Urothelium cell line (cell line): ENCODE measurements at places on chromosomes 6 and 20.

- no peak for DNase-seq
Observed at GRCh38 chr6:33323623-33323948, 6.0 kb upstream of the ZBTB22 start.

DNA sequence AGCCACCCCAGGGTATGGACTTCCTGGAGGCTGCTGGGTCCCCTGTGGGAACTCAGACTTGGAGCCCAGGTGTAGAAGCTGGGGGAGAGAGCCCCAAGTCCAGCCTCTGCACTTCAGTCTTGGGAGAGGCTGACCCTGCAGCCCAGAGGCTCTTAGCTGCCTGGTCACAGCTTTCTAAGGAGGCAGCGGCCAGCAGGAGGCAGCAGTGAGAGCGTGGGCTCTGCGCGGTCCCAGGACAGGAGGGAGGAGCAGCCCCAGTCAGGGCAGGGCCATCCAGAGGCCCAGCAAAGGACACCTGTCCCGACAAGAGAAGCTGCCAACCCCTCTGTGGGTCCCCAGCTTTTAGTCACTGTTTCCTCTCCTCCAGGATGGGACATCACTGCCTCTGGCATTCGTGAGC is 9.4 kb downstream of the TREML2 start:
- no peak for DNase-seq

- DNase-seq, result no peak
Observed at GRCh38 chr6:25032934-25033333, 97.2 kb upstream of the RIPOR2 start.

DNA sequence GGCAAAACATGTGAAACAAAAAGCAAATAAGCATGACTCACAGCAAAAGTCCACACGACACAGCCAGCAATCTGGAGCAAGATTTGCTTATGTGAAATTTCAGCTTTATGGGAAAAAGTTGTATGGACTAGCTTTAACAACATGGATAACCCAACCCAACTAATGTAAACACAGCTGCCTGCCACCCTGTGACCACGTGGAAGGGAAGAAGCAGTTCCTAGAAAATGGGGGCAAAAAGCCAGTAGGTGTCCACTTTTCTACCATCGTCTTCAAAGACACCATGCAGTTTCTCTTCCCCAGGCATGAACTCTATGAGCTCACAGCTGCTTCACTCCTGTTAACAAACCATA is 425.4 kb upstream of the RNF217 start:
- no peak for DNase-seq

DNA sequence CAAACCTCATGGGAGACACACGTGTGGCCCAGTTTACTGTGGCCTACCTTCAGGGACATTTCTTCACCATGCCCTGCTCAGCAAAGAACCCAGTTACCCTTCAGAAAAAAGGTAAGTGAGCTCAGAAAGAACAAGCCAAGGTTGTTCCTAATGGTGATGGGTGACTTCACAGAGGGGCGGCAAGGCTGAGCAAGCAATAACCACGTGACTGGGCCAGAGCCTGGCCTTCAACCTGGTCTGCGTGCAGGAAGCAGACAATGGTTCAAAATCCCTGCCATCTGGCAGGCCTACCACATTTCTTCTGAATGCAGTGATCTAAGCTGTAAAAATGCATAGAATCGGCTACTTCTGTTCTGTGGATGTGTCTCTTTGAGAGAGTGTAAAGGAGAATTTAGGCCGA is 115.5 kb upstream of the CST7 start:
- DNase-seq, result no peak

DNA sequence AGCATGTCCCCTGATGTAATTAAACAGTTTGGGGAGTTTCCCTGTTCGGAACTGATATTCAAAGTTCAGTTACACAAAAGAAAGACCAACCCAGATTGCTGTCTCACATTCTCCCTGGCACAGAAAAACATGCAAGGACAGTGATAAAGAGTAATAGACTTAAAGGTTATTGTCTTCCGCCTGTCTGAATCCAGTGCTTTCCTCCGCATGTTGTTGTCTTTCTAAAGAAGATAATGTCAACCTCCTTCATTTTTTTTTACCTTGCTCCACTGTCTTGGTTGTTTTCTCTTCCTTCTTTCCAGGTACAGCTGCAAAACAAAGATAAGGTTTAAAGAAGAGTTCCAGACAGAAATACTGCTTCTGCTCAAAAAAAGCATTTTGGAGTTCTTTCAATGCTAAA is 284.5 kb downstream of the TRDN start:
- DNase-seq, result no peak

- no peak for DNase-seq
Observed at GRCh38 chr6:66376001-66376400, 669.0 kb upstream of the EYS start.

- no peak for DNase-seq
Observed at GRCh38 chr20:38307371-38308046, 3.6 kb downstream of the BPI start.

DNA sequence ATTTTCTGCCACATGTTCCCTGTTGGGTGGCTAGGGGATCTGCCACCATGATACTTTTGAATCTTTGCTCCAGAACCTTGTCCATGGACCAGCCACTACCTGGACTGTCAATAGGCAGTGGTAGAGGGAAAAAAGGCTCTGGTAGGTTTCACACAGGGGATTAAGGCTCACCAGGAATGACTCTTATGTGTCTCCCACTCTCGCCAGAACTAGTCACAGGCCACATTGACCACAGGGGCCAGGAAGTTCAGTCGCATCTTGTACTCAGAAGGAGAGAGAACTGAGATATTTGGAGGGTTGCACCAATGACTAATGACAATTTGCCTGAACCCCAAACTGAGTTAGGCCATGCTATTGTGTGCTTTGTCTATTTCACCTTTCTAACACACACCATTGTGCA is 23.6 kb upstream of the APCDD1L start:
- DNase-seq, result no peak
